H9 (cell line): ENCODE measurements at places on chromosomes 2 and 18. TPM values are rescaled to one million over a fixed set of nuclear protein-coding genes. Genes with fewer than 3 reads are reported as not detected.

DNA sequence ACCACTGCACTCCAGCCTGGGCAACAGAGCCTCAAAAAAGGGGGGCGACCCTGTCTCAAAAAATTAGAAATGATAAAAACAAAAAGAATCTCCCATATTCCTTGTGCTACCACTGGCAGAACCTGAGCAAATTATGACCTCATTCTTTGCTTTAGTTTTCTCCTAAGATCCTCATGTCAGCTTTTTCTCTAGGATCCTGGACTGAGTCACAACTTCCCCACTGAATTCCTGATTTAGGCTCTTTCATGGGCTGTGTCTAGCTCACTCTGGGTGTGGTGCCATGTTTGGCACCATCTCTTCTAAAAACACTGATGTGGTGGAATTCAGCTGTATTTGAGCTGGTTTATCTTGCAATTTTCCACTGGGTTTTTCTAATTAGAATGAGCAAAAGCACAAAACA is 37.1 kb downstream of the EXOC6B start:
- no peak for DNase-seq

Gene DNER
- total RNA-seq = 1.0 and 1.1 TPM in 2 replicates

DNA sequence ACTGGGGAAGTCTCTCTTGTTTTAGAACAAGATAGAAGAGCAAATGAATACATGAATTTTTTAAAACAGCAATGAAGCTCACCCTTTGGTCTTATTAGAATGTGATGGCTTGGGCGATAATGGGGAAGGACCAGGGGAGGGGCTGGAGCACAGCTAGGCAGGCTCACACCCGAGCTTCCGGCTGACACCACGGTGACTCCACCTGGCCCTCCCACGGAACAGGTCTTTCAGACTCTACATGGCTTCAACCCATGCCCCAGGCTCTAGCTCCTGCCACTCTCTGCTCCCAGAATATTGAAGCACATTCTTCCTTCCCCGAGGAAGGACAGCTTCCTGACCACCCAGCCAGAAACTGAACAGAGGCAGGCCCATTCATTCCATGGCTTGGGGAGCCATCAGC is 127.5 kb upstream of the AGAP1 start:
- no peak for DNase-seq

Gene AFF3
- total RNA-seq = 0.15 and 0.22 TPM in 2 replicates

GRCh38 chr2:101442667-101443061 is 32.2 kb downstream of the RFX8 start:
- DNase-seq = peak; percentile 67

Gene HOXD3
- not detected in 2 replicates for total RNA-seq
